ENCODE measurements at places on chromosomes 11 and 22. TPM values are rescaled to one million over a fixed set of nuclear protein-coding genes. Genes with fewer than 3 reads are reported as not detected.

GRCh38 chr11:112477581-112478317 is 217.1 kb upstream of the PLET1 start:
- DNase-seq, result no peak

GRCh38 chr22:39135092-39135896 is 17.2 kb downstream of the CBX7 start:
- DNase-seq, result no peak

GGTLC3 gene
- not detected for total RNA-seq

- no peak for DNase-seq
Observed at GRCh38 chr11:61967924-61968757, 707 bp upstream of the FTH1 start.

- DNase-seq, result no peak
Observed at GRCh38 chr22:43038325-43038724, 23.4 kb upstream of the PACSIN2 start.

Measured in esophagus squamous epithelium (tissue), 5 donors.